Omental fat pad (tissue), 4 donors: ENCODE measurements at places on chromosomes 6 and 20. TPM values are rescaled to one million over a fixed set of nuclear protein-coding genes. Genes with fewer than 3 reads are reported as not detected.

GRCh38 chr6:88294702-88295101, 128.6 kb upstream of the CNR1 start:
- no peak for DNase-seq

- no peak for DNase-seq
Observed at GRCh38 chr6:152173957-152174356, 366.5 kb downstream of the ESR1 start.

ANGPT4 gene
- total RNA-seq: 0.44 TPM

TMEM170B gene
- total RNA-seq: 7.0 TPM

DNA sequence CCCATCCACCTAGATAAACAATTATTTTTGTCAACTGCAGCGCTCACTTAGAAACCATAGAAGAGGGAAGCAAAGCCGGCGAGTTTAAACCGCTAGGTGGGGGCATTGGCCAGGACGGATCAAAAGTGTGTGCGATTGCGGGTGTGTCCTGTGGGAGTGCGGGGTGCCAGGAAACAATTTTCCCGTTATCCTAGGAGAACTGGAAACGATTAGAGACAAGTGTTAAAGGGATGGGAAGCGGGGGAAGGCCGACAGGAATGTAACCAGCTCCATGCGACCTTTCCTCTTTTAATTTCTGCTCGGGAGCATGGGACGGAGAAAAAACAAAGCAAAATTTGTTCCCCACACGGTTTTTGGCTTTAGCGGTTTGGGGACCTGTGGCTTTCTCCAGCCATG, 2.8 kb upstream of the HTR1B start:
- no peak for DNase-seq

GRCh38 chr6:106417572-106418147, 57.1 kb downstream of the CRYBG1 start:
- DNase-seq: no peak

LINC00237 gene
- total RNA-seq: not detected

GRCh38 chr6:36793296-36793912, 45.8 kb downstream of the CPNE5 start:
- no peak for DNase-seq

LAMA5 gene
- total RNA-seq: 115 TPM

HLA-DOA gene
- total RNA-seq: 1.0 TPM

OR2B6 gene
- not detected for total RNA-seq

DNA sequence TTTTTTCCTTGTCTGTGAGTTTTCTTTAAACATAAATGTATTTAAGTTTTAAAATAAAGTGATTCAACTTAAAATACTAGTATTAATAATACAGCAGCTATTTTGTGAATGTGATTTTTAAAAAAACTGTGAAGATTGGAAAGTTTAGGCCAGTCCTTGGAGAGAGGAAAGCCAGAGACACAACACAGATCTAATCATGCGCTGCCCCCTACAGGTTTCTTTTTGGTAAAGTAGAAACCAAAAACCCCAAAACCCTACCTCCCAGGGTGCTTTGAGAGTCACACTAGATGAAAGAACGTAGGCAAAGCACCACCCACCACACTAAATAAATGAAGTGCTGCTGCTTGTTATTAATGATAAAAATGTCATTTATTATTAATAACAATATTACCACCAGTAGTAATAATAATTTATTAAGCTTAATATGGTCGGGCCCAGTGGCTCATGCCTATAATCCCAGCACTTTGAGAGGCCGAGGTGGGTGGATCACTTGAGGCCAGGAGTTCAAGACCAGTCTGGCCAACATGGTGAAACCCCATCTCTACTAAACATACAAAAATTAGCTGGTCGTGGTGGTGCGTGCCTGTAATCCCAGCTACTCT, 33.7 kb downstream of the SLC9A8 start:
- peak; percentile 42 for DNase-seq

DNA sequence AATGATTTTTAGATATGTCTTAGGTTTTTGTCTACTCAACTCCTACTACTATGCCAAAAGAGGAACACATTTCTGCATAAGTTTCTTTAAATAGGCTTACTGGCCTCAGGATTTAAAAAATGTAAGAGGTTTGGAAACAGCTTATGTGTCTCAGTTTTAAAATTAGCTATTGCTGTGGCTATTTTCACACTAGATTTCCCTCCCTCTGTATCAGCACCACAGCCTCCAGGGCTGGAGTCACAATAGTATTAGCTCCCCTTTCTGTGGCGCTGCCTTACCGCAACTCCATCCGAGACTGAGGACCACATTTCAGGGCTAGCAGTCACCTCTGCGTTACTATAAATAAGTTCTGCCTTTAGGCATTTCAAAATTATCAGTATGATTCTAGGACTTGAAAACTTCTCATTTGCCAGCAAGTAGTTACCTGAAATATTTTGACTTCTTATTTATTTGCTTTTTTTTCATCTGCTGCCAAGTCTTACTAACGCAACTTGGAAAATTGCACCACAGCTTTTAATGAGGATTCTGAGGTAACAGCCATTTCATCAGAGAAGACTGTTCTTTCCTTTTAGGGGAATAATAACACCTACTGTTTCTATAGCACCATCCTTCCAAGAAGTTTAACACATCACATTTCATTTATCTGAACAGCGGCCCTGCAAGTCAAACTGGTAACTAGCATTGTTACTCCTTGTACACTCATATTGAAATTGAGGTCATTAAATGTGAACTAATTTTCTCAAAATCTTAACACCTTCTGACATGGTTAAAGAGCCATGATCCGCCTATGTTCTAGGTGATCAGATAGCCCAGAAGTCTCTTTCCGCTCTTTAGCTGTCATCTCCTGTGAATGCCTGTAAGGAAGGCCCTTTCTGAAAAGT, 105.9 kb downstream of the GJA10 start:
- DNase-seq: no peak

FAM110A gene
- 5.2 TPM for total RNA-seq

PCMTD2 gene
- 59.9 TPM for total RNA-seq

- no peak for DNase-seq
Observed at GRCh38 chr6:125831659-125832058, 40.9 kb downstream of the NCOA7 start.

GJA10 gene
- total RNA-seq: not detected

DNA sequence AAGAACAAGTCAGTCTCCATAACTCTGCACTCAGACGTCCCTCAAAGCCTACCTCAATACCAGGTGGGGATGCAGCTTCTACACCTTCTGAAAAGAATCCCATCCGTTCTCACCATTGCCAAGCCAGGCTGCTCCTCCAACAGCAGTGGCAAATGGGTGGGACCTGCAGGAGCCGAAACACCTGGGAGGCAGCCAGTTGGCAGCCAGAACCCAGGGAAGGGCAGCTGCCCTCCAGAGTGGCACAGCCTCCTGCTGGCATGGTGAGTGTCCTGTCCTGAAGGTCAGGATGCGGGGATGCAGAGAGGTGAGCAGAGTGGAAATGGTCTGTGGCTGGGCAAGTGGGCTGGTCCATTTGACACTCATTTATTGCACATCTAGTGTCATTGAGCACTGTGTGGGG, 210.6 kb upstream of the CDH4 start:
- no peak for DNase-seq

KIF6 gene
- not detected for total RNA-seq
